ENCODE measurements at places on chromosomes 16 and 17. TPM values are rescaled to one million over a fixed set of nuclear protein-coding genes. Genes with fewer than 3 reads are reported as not detected.

GRCh38 chr16:78444-79150 lies 572 bp downstream of the MPG start:
- DNase-seq, result no peak

GRCh38 chr17:17343160-17343735 lies 40.1 kb downstream of the NT5M start:
- no peak for DNase-seq

GRCh38 chr16:10782628-10783027 lies 36.0 kb downstream of the TVP23A start:
- peak; percentile 28 for DNase-seq

- DNase-seq, result no peak
These were observed 8.9 kb downstream of the CIBAR2 start for GRCh38 chr16:85103114-85104079.

DNA sequence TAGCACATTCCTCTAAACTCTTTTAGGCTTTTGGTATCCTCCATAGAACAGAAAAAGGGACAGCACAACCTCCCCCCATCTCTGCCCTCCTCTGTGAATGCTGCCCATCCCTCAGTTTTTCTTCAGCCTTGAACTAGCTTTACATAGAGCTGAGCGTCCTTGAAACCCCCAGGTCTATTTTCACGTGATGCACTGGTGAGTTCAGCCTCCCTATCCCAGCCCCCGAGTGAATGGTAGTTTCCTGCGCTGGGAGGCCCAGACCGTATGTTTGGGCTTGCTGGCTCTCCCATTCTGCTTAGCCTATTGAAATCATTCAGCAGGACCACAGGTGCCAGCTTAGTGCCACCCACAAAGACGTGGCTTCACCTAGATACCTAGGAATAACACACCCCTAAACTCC lies 22.5 kb downstream of the ZNF385C start:
- DNase-seq, result no peak

- DNase-seq, result no peak
These were observed 22.2 kb upstream of the RHOT1 start for GRCh38 chr17:32120141-32120540.

DNA sequence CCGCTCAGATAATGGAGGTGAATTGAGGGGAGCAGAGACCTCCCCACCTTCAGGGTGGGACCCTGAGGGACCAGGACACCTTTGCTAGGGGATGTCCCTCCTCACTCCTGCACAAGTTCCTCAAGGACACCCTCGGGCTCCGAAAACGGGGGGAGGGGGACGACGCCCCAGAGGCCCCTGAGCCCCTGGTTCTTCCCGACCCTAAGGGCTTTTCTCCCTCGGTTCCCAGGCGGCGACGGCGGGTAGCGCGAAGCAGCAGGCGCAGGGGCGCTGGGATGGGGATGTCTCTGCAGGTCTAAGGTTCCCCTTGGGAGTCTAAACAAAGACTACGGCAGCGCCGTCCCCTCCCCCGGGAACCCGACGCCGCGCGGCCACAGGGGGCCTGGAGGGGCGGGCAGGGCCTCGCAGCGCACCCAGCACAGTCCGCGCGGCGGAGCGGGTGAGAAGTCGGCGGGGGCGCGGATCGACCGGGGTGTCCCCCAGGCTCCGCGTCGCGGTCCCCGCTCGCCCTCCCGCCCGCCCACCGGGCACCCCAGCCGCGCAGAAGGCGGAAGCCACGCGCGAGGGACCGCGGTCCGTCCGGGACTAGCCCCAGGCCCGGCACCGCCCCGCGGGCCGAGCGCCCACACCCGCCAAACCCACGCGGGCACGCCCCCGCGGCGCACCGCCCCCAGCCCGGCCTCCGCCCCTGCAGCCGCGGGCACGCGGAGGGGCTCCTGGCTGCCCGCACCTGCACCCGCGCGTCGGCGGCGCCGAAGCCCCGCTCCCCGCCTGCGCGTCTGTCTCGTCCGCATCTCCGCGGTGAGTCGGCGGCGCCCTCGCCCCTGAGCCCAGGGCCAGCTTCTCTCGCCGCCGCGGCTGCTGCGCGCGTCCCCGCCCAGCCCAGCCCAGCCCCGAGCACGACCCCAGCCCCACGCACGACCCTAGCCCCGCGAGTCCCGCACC lies 36.7 kb upstream of the NDRG4 start:
- no peak for DNase-seq

- no peak for DNase-seq
These were observed 44.1 kb upstream of the RPL38 start for GRCh38 chr17:74159226-74159840.

DNA sequence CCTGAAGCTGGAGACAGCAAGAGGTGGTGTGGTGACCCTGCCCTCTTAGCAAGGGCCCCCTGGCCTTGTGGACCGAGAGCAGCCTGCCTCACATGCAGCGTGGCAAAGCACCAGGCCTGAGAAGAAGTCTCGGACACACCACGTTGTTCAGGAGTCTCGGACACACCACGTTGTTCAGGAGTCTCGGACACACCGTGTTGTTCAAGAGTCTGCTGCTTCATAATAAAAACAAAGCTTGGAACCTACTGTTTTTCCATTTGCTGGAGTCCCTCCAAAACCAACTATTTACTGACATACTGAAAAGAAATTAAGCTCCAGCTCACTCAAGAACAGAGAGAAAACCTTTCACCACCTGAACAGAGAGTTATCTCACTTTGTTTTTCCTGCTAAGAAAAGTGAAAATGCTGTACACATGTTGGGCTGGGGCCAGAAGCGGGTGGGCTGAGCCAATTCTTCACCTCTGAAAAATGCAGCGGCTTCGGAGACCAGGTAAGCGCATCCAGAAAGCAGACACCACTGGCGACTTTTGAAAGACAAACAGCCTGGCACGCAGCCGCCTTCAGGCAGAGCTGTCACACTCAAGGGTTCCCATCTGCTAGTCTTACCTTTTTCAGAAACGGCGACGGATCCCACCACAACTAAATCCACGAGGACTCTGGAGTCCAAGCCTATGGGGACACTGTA lies 8.9 kb downstream of the MTHFSD start:
- DNase-seq, result no peak

DNA sequence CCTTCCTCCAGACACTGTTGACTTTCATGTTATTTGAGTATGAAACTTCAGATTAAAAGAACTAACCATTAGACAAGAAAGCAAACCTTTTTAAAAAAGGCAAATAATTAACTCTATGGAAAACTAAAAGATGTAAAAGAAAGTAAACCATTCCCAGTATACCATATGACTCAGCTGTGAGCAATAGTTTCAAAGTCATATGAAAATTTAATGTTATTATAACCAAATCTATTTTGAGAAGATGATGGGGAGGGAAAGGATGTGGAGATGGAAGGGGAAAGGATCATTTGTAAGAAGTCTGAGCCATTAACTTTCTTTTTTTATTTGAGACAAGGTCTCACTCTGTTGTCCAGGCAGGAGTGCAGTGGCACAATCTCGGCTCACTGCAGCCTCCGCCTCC lies 131.8 kb downstream of the IRX5 start:
- no peak for DNase-seq

DNA sequence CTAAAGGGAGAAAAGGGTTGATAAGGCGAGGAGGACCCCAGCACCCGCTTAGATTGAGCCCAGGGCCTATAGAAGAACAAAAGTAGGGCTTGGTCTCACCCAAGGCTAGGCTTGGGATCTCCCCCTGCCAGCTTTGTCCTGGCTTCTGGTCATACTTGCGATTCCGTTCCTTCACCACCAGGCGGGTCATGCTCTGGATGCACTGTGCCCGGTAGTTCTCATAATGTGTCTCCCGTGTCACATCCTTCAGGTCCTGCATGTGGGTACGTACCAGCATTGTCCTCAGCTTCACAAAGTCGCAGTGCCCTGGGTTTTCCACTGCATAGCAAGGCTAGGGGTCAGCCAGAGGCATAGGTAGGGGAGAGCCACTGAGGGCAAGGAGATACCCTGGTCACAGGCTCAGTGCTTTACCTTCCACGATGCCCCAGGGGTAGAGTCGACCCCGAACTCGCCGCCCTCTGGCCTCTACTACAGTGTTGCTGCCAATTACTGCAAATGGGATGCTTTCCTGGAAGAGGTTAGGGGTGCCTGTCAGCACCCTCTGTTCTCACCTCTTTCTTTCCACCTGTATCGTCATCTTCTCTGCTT lies 6.5 kb upstream of the MTMR4 start:
- DNase-seq, result no peak

- no peak for DNase-seq
These were observed 19.9 kb upstream of the PITPNM3 start for GRCh38 chr17:6576038-6576785.

GRCh38 chr17:50238601-50239280 lies 35.5 kb upstream of the TMEM92 start:
- DNase-seq, result peak; percentile 93

GRCh38 chr16:48887646-48888210 lies 277.7 kb upstream of the N4BP1 start:
- no peak for DNase-seq

DNA sequence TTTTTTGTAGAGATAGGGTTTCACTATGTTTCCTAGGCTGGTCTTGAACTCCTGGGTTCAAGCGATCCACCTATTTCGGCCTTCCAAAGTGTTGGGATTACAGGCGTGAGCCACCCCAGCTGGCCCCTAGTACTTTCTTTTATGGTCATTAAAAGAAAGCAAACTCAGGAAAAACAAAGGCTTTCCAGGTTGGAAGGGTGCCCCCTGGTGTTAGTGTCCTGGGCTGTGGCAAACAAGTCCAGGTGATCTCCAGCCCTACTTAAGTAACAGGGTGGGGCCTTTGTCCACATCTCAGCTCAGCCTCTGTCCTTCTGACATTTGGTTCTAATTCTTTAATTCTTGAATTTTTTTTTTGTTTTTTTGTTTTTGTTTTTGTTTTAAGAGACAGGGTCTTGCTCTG lies 6.9 kb downstream of the IGFBP4 start:
- peak; percentile 50 for DNase-seq

- DNase-seq, result peak; percentile 42
These were observed 17.0 kb downstream of the HS3ST3A1 start for GRCh38 chr17:13584701-13585080.

DNA sequence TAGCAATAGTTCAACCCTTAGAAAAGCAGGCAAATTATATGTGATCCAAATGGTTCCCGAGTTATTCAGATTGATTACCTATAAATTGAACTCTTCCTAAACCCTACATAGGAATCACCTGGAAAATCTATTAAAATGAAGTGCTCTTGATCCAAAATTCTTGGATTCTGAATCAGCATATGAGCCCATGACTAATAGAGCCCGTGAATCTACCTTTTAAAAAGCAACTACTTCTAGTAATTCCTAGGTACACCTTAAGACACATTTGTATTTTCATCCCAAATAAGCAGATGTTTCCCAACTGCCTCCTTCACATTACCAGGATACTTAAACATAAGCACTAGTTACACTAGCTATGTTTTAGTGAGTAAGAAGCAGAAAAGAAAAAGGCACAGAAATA lies 1171.0 kb upstream of the GOT2 start:
- DNase-seq, result peak; percentile 4

DNA sequence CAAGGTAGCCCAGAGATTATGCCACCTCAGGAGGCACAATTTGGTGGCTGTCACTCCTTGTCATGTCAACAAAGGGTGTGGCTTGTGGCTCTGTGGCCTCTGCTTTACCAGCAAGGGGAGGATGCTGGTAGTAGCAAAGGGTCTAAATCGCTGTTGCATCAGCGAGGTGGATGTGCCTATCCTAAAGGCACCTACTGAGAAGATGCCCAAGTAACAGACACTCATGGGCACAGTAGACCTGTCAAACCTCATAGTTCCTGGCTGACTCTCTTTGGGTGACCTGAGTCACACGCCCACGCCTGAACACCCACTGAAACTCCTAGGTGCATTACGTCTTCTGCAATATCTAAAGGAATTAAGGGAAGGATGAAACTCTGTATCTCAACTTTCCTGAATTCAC lies 139.5 kb downstream of the PRKCB start:
- no peak for DNase-seq

DNA sequence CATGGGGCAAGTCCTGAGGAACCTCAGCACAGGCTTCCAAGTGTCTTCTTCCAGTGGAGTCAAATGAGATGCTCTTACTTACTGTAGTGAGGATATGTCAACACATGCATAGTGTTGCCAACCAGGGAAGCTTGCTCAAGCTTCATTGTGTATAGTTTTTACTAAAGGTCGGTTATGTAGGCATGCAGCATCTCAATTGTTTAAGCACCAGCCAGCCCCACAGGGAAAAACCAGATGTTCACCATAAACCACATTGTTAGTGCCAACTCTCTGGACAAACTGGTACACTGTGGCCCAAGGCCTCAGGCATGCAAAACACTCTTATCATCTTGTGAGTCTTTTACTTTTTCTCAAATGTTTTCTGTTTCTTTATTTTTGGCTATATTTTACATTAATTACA lies 152.1 kb downstream of the PHKB start:
- DNase-seq, result no peak

DNA sequence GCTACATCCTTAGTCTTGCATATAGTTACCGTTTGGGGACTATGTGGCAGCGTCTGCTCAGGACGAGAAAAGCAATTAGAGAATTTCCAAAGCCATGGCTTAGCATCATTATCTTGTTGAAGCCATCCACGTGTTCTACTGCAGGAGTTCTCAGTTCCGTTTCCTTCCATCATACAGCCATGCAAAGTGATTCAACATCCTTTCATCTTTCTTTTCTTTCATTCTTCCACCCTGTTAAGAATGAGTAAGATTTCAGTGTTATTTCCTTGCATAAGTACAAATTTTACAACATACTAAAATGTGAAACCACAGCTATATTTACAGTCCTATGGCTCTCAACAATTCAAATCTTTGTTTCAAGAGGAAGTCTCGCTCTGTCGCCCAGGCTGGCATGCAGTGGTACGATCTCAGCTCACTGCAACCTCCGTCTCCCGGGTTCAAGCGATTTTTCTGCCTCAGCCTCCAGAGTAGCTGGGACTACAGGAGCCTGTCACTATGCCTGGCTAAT lies 3.8 kb downstream of the MARF1 start:
- no peak for DNase-seq

- no peak for DNase-seq
These were observed 10.3 kb downstream of the TNRC6C start for GRCh38 chr17:77968788-77969187.

GRCh38 chr16:30533748-30534367 lies 800 bp downstream of the ZNF747 start:
- no peak for DNase-seq

- DNase-seq, result no peak
These were observed 52.1 kb upstream of the CNEP1R1 start for GRCh38 chr16:49972961-49973360.

Gene ATP1B2
- total RNA-seq, result not detected

Gene SLC2A4
- total RNA-seq, result under 0.01 TPM

Gene C17orf78
- total RNA-seq, result not detected

Gene CUEDC1
- total RNA-seq, result 6.9 TPM

Gene TBC1D28
- 0.53 TPM for total RNA-seq

Gene MYH3
- 1.4 TPM for total RNA-seq

Gene ERI2
- 25.6 TPM for total RNA-seq

Gene CCDC78
- total RNA-seq, result 1.6 TPM

Gene SLC13A2
- total RNA-seq, result not detected

Gene HEATR3
- 14.8 TPM for total RNA-seq
